ENCODE measurements at places on chromosomes 2 and 18.

DNA sequence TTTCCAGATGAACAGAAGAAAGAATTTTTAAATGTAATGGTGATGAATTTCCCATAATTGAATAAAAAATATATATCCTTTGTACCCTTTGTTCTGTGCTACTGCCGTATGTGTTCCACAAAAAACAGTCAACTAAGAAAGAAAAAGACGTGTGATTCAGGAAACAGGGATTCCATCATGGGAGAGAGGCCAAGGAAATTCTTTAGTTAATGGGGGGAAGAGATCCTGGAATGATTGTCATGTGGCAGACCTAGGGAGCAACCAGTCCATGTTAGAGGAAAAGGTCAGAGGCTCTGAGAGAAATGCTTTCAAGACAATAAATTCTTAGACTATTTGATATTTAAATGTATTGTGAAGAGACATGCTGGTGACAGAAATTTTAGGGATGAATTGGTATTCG, 76.6 kb downstream of the CPO start:
- DNase-seq = no peak

GRCh38 chr2:176585791-176586190, 316.5 kb downstream of the MTX2 start:
- DNase-seq = no peak

DNA sequence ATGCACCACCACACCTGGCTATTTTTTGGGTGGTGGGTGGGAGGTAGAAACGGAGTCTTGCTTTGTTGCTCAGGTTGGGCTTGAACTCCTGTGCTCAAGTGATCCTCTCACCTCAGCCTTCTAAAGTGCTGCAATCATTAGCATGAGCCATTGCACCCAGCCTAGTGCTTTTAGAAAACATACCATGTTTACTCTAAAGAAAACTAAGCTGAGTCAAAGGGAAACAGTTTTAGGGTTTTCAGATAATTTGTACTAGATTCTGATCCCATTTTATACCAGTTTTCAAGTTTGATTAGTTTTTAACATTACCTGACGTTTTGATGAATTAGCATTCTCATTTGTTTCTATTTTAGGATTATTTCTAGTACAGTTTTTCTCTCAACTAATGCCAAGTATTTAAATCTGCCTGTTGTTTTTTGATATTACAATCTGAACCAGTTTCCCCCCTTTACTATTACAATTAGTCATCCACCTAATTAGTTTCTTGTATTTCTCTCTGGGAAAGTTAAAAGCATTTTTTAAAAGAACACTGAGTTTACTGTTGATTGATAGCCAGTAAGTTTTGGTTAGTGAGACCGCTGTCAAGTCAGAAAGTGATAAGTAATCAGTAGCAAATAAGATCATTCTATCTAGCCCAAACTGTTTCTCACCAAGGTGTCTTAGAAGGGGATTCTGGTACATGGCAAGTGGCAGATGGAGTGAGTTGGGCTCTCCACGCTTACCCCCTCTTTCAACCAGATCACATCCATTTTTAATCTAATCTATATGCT, 24.2 kb upstream of the TBR1 start:
- DNase-seq = no peak

DNA sequence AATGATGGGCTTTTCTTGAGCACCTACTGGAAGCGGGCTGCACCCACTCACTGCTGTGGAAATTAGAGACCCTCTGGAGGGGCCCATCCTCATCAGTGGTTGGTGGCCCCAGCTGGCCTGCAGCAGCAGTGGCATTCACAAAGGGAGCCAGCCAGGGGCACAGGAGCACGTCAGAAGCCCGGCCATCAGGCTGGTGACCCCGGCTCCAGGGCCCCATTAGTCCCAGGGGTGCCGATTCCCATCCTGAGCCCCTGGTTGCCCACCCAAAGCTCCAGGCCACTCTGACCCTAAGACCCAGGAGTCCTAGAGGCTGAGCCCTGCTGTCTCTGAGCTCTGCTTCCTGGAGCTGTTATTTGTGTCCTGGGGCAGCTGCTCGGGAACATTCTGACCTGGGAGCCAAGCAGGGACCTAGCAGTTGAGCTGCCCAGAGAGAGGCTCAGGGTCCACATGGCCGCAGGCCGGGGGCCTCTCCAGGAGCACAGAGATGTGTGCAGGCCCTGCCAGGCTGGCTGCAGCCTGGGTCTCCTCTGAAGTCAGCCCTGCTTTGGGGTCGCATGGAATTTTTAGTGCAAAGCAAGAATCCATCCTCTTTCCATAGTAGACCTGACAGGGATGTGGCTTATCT, 207.2 kb downstream of the KLHL29 start:
- DNase-seq = no peak

DNA sequence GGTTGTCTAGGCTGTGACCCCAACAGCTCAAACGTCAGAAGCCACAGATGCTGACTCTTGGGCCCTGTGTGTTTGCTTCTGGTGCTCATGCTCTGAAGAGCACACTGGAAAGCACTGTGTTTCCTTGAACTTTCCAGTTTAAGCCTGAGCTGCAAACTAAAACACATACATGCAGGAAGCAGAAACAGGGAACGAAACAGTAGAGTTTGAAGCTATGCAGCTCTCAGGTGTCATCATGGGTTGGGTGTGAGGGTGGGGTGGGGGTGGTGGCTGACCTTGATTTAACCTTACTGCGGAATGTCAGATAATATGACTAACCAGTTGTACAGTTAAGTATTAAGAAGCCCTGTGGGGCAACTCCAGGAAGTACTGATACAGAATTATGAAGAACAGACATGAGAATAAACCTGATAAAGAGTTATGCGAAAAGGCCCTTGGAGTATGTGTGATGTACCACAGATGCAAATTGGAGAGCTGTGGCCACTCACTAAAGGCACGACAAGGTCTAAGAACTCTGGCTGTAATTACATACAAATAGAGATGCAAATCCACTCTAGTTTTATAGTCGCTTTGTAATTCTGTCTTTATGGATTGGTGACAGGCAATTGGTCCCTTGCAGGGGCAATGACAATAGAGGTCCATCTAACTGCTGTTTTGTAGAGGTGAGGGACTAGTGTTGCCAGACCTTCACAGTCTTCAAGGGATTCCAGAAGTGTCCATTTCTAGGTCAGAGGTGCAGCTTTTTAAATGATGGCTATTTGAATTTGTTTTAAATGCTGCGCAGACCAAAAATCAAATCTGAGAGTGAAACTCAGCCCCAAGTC, 273.1 kb downstream of the NAPG start:
- DNase-seq = no peak

- no peak for DNase-seq
These were observed 55.5 kb downstream of the RIT2 start for GRCh38 chr18:43060020-43060419.

- no peak for DNase-seq
These were observed 463 bp downstream of the PPP1CB start for GRCh38 chr2:28751956-28752630.

- DNase-seq = no peak
These were observed 145.8 kb upstream of the ID2 start for GRCh38 chr2:8535821-8536685.

DNA sequence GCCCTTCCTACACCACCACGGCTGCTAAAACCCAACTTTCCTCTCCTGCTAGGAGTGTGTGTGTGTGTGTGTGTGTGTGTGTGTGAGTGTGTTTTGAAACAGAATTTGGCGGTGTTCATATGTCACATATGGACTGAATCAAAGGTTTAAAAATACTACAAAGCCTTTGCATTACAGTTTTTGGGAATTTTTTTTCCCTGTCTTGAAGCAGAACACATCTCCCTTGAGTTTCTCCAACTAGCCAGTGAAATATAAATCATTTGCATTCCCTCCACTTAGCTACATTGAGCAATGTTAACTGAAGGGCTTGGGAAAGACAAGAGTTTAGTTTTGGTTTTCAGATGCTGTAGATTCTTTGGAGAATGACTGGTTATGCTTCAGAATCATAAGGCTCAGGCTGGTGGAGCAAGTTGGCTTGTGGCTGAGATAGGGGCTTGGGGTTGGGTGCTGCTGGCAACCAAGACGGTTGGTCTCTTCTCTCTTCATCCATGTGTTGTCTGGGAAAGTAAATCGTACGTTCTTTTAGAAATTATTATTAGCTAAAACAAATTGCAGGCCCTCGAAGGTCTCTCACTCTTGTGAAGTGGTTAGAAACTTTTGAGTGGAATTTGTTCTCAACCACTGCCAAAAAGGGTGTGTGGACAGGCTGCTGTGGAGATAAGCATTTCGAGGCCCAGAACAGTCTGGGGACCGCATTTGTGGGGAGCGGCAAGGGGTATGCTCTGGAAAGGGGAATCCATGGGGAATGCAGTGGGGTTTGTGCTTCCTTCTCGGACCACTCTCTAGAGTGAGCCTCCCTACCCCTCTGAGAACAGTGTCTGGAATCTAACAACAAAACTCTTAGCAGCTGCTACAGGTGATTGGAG, 1.4 kb downstream of the NRP2 start:
- DNase-seq = no peak

- no peak for DNase-seq
These were observed 38.6 kb downstream of the CYP1B1 start for GRCh38 chr2:38037325-38037724.

GRCh38 chr2:22458440-22458839, 926.5 kb upstream of the KLHL29 start:
- DNase-seq = no peak

DNA sequence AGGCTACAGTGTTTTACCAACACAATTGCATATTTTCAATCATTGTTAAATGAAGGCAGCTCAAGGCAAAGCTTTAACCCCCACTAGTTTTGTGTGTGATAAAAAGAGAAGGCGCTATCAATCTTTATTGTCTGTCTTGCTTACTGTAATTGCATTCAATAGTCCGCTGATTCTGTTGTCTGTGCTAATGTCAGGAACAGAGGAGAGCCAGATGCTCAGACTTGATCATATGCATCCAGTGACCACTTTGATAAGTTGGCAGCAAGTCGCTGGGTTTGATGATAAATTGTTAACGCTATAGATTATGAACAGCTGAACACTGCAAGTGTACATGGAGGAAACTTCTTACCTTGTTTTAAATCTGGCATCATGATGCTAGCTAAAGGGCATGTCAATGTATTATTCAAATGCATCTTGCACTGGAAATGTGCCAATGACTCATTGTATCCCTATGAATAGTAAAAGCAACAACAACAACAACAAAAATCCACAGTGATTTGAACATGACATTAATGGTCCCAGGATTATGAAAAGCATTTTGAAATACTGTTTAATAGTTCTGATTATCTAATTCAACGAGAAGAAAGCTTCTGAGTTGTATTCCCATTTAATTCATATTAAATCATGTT, 423.5 kb upstream of the FANCL start:
- no peak for DNase-seq

DNA sequence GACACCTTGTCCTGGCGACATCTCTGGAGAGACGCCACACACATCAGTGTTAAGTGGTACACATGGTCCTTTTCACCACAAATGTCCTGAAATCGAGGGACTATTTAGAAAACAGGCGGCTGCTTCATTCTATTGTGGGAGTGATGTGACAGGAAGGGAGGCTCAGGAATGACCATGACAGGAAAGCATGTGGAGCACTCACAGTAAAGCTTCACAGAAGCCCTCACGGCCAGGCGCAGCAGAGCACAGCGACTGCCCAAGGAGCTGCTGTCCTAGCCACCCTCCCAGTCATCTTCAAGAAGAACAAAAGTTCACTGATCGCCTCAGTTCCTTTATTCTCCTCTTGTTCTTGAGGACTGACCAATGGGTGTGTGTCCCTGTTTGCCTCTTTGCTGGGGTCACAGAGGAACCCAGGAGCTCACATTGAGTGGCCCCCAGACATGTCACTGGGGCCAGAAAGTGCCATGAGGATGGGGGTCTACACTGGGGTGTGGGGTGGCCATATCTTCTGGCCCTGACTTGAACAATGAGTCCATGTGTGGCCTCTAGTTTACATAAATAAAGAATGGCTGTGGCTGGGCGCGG, 84.6 kb upstream of the RANBP2 start:
- DNase-seq = no peak

- DNase-seq = no peak
These were observed 395.6 kb downstream of the RND3 start for GRCh38 chr2:150091846-150092245.

GRCh38 chr18:21735452-21736015, 5.1 kb upstream of the MIB1 start:
- no peak for DNase-seq

DNA sequence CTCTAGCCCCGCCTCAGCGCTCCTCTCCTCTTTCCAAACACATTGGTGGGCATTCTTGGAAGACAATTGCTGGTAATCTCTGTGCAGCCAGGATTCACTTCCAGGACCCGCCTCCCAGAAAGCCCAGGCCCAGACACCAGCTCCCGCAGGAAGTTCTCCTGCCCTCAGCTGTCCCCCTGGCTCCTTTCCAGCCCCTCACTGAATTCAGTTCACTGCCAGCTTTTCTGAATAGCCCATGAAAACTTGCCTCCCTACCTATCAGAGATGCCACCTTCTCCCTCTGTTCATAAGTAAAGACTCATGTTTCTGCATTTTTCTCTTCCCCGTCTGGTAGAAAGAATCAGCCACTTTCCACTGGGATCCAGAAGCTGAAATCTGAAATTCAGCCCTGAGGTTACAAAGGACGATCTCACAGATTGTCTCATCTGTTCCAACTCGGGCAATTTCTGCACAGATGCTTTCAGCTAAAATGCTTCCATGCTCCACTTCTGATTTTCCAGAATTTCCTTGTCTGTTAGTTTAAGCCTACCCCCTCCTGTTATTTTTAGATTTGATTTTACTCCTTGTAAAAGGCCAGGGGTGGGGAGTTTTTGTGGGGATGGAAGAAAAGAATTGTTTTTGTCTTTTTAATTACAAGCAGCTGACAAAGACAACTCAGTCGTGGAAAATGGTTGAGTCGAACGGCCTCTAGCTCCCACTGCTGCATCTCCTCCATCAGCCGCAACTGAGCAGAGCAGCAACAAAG, 98.1 kb downstream of the SP3 start:
- DNase-seq = no peak

GRCh38 chr2:196489371-196489770, 150.1 kb upstream of the CCDC150 start:
- DNase-seq = no peak

GRCh38 chr2:14123436-14124103, 508.9 kb upstream of the LRATD1 start:
- no peak for DNase-seq

DNA sequence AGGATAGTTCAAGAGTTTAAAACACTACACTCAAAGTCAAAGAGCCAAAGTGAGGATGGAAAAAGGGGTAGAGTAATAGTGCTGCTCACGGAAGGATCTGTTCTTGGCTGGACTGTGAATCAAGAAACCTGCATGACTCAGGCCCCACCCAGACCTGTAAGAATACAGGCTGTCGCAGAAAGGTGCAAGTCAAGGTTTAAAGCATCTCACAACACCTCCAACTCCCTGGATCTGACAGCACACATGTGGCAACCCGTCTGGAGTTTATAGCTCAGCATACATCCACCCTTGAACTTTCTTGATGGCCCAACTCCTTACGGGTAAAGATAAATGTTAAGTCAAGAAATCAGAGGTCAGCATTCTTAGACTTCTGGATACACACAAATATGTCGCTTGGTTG, 6.3 kb downstream of the KIAA2012 start:
- DNase-seq = no peak

DNA sequence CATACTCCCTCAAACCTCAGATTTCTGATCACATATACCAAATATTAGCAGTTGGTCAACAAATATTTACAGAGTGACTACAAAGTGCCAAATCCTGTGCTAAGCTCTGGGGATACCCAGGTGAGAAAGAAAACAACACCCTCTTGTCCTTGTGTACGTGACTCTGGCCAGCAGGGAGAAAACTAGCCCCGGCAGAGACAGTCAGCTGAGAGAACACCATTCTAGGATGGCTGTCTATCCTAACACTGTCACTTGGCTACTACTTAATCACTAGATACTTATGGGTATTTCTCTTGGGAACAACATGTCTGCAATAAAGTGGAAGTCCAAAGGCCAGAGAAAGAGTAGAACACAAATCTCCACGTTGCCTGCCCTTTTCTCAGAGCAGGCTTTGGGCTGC, 57.9 kb upstream of the CD226 start:
- no peak for DNase-seq
